ENCODE measurements at places on chromosomes 5 and 9.

DNA sequence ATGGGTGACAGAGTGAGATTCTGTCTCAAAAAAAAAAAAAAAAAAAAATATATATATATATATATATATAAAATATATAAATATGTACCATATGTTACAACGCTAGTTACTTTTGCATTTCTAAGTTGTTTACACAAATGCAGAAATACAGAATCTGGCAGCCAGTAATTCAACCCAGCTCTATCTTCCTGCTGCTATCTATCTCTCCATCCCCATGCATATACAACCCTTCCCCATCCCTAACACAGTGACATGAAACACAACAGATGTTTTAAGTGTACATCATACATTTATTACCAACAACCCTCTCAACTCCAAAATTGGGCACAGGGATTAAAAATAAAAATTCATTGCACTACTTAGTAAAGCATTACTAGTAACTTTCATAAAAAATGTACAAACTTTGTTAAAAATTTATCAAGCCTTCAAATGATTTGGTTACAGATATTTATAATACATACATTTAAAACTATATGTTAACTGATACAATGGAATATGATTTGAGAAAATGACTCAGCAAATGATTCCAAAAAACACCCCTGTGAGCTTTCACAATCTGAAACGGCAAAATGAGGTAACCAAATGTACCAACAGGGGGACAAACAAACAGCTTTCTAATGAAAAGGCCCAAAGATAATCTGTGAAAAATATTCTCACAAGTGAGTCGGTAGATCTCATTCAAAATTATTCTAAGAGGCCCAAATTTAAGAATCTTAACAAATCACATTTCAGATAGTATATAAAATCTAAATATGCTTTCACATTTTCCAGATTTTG is 63.8 kb downstream of the RNF38 start:
- no peak for DNase-seq

DNA sequence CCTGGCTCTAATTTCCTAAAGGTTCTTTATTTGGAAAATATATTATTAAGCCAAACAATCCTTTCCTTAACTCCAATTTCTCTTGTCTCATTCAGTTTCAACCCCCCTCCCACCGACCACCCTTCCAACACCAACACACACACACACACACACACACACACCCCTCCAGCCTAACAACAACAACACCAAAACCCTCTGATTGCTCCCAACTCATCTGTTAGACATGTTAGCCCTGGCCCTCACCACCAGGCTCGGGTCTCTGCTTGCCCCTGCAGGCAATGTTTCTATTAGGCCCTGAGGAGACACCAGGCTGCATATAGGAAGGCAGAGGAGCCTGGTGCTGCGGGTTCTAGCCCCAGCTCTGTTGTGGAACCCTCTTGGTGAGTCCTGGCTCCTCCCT is 18.4 kb upstream of the TRAF1 start:
- no peak for DNase-seq

DNA sequence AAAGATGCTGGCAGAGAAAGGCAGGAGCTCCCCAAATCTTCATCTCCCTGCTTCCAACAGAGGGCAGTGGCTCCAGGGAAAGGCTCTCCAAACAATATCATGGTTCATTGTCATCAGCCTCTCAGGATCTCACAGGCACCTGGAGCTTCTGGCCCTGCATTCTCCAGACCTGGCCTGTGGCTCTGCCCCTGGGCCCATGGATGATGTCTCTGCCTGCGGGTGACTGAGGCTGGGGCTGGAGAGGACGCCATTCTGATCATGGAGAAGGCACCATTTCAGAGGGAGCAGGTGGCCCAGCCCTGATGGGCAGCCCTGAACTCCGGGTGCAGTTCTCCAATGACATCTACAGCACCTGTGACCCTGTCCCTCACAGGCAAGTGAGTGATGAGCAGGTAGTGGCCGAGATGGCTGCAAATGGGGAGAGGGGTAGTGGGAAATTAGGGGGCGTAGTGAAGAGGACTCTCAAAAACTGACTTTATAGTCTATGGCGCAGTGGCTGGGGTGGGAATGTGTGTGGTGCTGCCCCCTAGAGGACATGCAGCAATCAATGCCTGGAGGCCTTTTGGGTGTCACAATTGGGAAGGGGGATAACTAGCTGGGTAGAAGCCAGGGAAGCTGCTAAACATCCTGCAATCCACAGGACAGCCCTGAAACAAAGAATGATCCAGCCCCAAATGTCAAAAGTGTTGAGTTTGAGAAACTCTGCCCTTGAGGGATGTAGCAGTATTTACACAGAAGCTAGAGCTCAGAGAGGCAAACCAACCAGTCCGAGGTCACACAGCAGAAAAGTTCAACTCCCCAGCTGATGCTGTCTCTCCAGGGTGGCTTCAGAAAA is 3.2 kb downstream of the SH3PXD2B start:
- peak; percentile 54 for DNase-seq

GRCh38 chr5:87887247-87887646 is 381.4 kb downstream of the TMEM161B start:
- DNase-seq = no peak

DNA sequence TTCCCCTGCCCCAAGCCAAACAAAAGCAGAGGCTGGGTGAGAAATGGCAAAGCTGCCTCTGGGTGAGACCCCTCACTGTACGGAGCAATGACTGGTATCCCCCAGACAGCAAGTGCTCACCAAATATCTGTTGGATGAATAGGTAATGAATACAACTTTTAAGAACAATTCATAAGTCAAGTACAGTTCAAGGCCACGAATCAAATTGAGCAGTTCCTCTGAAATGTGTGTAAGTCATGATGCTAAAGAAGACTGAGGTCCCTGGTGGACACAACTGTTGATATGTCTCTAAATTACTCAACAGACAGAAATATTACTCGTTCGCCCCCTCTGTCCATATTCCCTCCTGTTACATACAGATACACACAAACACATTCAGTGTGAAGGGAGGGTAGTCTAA is 160.7 kb downstream of the GLIS3 start:
- no peak for DNase-seq

GRCh38 chr9:137804908-137805630 is 72.5 kb upstream of the CACNA1B start:
- DNase-seq = no peak

DNA sequence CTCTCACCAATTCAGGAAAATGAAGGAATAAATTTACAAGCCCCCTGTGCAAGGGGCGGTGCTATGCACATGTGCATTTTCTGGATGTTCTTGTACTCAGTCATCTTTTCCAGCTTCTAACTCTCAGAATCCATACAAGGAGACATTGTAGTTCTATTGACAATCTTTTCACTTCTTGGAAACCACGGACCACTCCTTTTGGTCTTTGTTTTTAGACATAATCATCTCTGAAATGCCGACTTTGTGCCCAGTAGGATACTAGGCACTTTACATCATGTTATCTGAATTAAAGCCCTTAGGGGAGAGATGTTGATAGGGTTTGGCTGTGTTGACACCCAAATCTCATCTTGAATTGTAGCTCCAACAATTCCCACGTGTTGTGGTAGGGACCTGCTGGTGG is 322.6 kb upstream of the WWC1 start:
- no peak for DNase-seq

GRCh38 chr5:41346609-41347008 is 133.3 kb upstream of the C6 start:
- DNase-seq = no peak

GRCh38 chr9:129640871-129641749 is 841 bp downstream of the ASB6 start:
- no peak for DNase-seq

DNA sequence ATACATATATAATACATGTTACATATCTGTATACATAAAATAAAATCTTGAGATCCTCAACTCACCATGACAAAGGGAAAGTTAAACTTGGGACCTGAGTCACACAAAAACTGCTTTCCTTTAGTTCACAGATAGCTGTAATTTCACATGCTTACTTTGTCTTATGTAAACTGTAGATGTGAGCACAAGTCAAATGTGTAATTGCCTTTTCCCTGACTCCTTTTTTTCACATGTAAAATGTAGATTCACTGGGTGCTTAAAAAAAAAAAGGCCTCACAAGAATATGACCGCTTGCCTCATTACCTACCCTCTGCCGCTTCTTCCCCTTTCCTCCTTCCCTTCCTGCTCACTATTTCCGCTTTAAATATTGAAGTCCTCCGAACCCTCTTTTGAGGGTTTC is 21.9 kb upstream of the FAM169A start:
- DNase-seq = no peak

DNA sequence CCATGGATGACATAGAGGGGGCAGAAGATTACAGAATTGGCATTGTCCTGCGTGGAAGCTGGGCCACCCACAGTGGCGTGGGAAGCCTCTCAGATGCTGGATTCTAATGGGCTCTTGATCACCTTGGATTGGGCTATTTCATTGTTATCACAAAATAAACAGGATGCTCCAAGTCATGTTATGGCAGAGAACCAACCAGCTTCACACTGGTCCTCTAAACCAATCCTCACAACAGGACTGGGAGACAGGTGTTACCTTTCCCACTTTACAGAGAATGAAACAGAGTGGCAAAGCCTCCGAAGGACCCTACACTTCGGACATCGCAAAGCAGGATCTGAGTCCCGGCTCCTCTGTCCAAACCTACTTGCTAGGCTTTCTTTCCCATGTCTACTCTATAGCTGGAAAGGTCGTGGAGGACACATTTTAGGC is 455 bp upstream of the SMIM3 start:
- no peak for DNase-seq

Data from activated CD4-positive, alpha-beta T cell treated with anti-CD3 and anti-CD28 coated beads, Interleukin-2, amount 10 ng/mL, durations not matched to agents 7 days and 5 days (primary cell).